ENCODE measurements at places on chromosomes 5 and 9. TPM values are rescaled to one million over a fixed set of nuclear protein-coding genes. Genes with fewer than 3 reads are reported as not detected.

The NR5A1 gene
- not detected for total RNA-seq

The SOWAHA gene
- not detected for total RNA-seq

The GRXCR2 gene
- total RNA-seq = not detected

The SAP30L gene
- 26.3 TPM for total RNA-seq

The SHISAL2B gene
- 106 TPM for total RNA-seq

The WNK2 gene
- total RNA-seq = 80.1 TPM

The SLC46A2 gene
- not detected for total RNA-seq

The LSM11 gene
- total RNA-seq = 4.3 TPM

The PCDH1 gene
- total RNA-seq = 65.6 TPM

The PDE6A gene
- 0.15 TPM for total RNA-seq

The WDR38 gene
- not detected for total RNA-seq

The PIK3R1 gene
- 26.7 TPM for total RNA-seq

The HTR4 gene
- not detected for total RNA-seq

The SLC34A3 gene
- not detected for total RNA-seq

The CFAP90 gene
- total RNA-seq = 0.88 TPM

The NEUROG1 gene
- total RNA-seq = not detected

The UNC5A gene
- 1.4 TPM for total RNA-seq

Data from endodermal cell (in vitro differentiated cells).